NCI-H1105 (cell line): ENCODE measurements at places on chromosomes 1 and 21.

DNA sequence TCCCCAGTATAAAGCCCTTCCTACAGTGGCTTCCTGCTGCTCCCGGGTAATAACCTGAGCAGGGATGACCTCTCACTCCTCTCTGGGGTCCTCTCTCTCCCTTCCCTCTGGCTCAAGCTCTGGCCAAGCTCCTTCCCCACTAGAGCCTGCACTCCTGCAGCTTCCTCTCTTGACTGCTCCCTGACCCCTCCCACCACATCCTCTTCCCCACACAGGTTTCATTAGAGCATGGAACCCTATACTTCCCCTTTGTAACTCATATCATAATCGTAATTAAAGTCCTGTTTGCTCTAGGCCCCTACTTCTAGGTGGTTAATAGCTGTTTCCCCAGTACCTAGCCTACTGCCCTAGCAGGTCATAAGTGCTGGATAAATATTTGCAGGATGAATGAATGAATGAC, 146.2 kb downstream of the C1orf21 start:
- no peak for DNase-seq

- no peak for DNase-seq
Observed at GRCh38 chr1:207831517-207832327, 79.2 kb downstream of the CD34 start.

DNA sequence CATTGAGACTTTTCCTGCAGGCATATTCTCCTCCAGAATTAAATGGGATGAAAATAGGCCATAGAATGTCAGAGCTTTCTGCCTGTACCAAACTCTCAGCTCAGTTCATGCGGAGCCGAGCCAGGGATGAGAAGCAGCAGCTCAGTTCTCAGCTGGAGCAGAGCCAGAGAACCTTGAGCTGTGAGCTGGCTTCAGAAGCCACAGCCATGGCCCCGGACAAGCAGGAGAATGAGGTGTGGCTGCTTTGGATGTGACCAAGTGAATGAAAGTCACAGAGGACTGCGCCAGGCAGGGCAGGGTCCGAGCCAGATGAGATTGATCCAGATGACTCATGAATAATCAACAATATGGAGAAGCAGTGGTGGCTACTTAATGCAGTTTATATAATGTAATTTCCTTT, 633.8 kb downstream of the NCAM2 start:
- DNase-seq, result no peak

DNA sequence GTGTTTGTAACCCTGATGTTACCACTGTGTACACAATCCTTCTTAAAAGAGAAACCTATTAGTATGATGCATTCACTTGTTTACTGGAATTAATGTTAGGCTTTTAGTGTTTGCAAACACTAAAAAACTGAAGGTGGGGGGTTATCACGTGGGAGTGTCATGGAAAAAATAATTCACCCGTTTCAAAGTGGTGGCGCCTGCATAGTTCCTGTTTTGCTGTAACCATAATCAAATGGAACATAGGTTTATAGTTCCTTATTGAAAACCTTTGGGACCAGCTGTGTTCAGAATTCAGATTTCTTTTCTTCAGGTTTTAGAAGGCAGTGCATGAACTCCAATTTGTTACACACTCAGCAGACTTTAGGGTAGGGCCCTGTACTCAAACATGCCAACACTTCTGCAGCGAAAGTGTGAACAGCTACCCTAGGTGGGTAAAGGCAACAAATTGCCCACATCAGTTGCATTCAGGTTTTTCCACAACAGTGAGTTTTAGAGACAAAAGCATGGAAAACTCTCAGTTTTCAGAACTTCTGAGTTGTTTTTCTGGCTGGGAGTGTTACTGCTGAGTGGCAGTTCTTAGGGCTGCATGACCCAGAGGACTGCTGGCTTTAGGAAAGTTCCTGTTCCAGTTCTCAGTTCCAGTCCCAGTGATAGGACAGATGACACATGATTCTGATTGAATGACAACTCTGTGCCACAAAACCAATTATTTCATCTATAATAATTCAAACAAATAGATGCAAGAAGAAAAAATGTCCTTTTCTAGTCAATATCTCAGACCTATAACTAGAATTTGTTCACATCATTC, 29.1 kb upstream of the IVNS1ABP start:
- DNase-seq, result no peak

- DNase-seq, result no peak
Observed at GRCh38 chr1:175788586-175789252, 45.3 kb upstream of the TNR start.

DNA sequence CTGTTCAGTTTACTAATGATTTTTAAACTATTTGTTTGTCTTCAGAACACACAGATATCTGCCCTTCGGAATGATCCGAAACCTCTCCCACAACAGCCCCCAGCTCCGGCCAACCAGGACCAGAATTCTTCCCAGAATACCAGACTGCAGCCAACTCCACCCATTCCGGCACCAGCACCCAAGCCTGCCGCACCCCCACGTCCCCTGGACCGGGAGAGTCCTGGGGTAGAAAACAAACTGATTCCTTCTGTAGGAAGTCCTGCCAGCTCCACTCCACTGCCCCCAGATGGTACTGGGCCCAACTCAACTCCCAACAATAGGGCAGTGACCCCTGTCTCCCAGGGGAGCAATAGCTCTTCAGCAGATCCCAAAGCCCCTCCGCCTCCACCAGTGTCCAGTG, 51.6 kb downstream of the ACP6 start:
- no peak for DNase-seq

GRCh38 chr21:38144193-38144592, 112.6 kb upstream of the KCNJ15 start:
- DNase-seq, result no peak

GRCh38 chr1:1777583-1777899, 729 bp downstream of the NADK start:
- DNase-seq, result no peak

- DNase-seq, result peak; percentile 78
Observed at GRCh38 chr1:27349784-27350662, 8.2 kb downstream of the SYTL1 start.

GRCh38 chr1:107935396-107936064, 29.4 kb downstream of the VAV3 start:
- DNase-seq, result no peak

DNA sequence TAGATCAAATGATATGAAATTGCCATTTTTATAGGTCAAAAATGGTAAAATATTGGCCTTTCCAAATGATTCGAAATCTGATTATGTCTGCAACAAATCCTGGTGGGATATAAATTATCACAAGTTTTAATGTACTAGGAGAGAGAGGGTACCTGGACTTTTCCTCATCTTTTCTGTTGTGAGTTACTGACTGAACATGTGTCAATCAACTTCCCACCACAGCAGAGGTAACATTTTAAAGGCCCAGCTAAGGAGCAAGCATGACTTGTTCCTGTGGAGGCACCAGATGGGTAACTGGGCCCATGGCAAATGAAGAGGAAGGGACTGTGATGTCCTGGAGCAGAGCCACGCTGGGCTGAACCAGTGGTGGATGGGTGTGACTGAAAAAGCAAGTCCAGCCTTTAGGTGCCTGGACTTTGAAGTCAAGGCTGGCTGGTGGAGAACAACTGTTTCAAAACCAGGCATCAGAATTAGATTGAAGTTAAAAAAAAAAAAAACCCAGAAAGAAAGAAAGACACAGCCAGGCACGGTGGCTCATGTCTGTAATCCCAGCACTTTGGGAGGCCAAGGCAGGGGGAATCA, 6.6 kb downstream of the MR1 start:
- no peak for DNase-seq

- no peak for DNase-seq
Observed at GRCh38 chr21:37251294-37251634, 15.9 kb downstream of the VPS26C start.

DNA sequence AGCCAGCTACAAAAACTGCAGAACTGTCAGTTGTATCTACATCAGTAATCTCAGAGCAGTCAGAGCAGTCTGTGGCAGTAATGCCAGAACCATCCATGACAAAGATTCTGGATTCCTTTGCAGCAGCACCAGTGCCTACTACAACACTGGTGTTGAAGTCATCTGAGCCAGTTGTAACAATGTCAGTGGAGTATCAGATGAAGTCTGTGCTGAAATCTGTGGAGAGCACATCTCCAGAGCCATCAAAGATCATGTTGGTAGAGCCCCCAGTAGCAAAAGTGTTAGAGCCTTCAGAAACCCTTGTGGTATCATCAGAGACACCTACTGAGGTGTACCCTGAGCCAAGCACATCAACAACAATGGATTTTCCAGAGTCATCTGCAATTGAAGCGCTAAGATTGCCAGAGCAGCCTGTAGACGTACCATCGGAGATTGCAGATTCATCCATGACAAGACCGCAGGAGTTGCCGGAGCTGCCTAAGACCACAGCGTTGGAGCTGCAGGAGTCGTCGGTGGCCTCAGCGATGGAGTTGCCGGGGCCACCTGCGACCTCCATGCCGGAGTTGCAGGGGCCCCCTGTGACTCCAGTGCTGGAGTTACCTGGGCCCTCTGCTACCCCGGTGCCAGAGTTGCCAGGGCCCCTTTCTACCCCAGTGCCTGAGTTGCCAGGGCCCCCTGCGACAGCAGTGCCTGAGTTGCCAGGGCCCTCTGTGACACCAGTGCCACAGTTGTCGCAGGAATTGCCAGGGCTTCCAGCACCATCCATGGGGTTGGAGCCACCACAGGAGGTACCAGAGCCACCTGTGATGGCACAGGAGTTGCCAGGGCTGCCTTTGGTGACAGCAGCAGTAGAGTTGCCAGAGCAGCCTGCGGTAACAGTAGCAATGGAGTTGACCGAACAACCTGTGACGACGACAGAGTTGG, 7.3 kb downstream of the SON start:
- no peak for DNase-seq

DNA sequence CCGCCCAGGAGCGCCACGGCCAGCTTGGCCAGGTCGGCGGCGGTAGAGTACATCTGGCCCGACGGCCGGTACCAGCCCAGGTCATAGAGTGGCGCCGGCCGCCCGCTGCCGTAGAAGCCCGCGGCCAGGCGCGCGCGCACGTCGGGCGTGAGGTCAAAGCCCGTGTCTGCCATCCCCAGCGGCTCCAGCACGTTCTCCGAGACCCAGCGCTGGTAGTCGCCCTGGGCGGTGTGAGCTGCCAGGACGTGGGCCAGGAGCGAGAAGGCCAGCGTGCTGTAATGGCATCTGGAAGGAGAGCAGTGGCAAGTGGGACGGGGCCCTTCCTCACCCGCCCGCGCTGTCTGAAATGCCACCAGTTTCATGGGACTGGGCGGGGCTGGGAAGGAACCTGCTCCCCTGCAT, 18.9 kb downstream of the LACTBL1 start:
- DNase-seq, result no peak
